Lung (tissue), 17 donors: ENCODE measurements at places on chromosomes 2 and 18. TPM values are rescaled to one million over a fixed set of nuclear protein-coding genes. Genes with fewer than 3 reads are reported as not detected.

Gene IGFBP5
- 139 TPM for total RNA-seq

Gene MC2R
- total RNA-seq, result 0.06 TPM

Gene CD8B2
- not detected for total RNA-seq

GRCh38 chr2:231099918-231100317 lies 24.9 kb downstream of the HTR2B start:
- H3K4me3 ChIP-seq, result no peak overlapping the region
- H3K36me3 ChIP-seq, result peaks cover 30% of the 10 kb centered on the region
- H3K4me1 ChIP-seq, result no peaks in the 10 kb centered on the region
- H3K27ac ChIP-seq, result no peak overlapping the region
- DNase-seq, result peak; percentile 13

DNA sequence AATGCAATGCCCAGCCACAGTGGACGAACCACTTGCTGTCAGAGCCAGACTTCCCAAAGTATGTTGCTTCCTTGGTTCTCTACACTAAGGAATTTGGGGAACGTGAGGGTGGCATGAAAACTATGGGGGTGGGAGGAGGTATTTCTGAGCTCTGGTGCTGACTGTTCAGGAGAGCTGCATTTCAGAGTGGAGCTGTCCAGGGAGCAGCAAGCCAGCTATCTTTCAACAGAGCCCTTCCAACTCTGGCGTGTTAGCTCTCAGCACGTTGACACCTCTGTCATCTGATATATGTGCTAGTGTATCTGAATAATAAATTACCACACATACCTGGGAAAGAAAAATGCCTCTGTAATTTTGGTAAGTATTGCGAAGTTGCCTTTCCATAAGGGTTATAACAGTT lies 66.1 kb downstream of the SAP130 start:
- H3K27me3 ChIP-seq, result no peaks in the 10 kb centered on the region
- H3K4me3 ChIP-seq, result no peak overlapping the region
- peaks cover 9% of the 10 kb centered on the region for H3K36me3 ChIP-seq

DNA sequence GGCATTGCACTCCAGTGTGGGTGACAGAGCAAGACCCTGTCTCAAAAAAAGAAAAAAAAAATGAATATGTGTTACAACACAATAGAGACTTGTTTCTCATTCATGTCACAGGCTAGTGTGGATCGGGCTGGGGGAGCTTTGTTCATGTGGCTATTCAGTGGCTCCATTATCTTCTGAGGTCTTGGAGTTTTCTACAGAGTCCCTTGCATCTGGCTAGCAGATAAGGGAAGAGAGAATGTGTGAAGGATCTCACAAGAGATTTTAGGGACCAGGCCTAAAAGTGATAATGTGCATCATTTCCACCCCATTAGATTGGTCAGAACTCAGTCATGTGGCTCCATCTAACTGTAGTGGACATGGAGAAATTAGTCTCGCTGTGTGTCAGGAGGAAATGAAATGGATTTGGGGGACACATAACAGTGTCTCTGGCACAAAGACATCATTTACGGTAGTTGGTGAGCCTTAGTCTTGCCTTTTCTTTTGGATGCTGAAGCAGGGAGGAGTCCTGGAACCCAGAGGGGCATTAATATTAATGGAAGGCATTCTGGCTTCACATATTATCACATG lies 32.4 kb upstream of the CASP10 start:
- H3K27me3 ChIP-seq, result no peaks in the 10 kb centered on the region
- DNase-seq, result no peak
- H3K27ac ChIP-seq, result peak overlapping the region; percentile 88
- no peaks in the 10 kb centered on the region for H3K4me1 ChIP-seq
- peaks cover 37% of the 10 kb centered on the region for H3K36me3 ChIP-seq

DNA sequence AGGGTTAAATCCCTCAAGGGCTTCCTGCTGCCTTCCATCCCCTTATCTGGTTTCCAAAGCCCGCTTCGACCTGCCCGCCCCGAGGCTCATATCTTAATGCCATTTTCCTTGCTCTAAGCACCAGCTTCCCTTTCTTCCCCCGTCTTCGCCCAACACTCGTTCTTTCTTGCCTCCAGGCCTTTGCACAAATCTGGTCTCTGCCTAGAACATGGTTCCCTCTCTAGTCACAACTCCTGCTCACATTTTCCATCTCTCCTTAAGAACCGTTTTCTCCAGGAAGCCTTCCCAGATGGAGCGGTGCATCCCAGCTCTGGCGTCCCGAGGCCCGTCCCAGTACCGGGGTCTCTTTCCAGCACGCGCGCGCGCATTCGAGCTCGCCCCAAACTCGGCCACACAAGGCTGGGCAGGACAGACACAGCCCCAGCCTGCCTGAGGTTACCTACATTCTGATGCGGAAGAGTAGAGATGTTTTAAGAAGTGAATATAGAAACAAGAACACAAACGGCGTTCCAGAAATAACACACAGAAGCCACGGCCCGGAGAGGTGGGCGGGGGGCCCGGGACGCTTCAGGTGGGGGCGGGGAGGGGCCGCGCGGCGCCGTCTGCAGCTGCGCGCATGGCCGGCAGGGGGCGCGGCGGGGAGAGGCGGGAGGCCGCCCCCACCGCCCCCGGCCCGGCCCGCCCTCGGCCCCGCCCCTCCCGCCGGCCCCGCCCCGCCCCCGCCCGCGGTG lies at the start of gene DGKD:
DGKD (plus strand) TSS at position 726 of the 731 bp plus-strand sequence. CDS start 25 bp downstream, outside the sequence.
- peak within 1 kb of the TSS; percentile 82 for H3K4me3 ChIP-seq
- H3K36me3 ChIP-seq, result no peaks in the 10 kb centered on the region
- no peaks in the 10 kb centered on the region for H3K27me3 ChIP-seq
- no peaks in the 10 kb centered on the region for H3K4me1 ChIP-seq

GRCh38 chr2:33268246-33268831 lies 208.1 kb upstream of the RASGRP3 start:
- H3K27me3 ChIP-seq, result no peaks in the 10 kb centered on the region
- DNase-seq, result no peak
- H3K27ac ChIP-seq, result no peak overlapping the region
- peaks cover 15% of the 10 kb centered on the region for H3K36me3 ChIP-seq
- no peaks in the 10 kb centered on the region for H3K4me1 ChIP-seq

DNA sequence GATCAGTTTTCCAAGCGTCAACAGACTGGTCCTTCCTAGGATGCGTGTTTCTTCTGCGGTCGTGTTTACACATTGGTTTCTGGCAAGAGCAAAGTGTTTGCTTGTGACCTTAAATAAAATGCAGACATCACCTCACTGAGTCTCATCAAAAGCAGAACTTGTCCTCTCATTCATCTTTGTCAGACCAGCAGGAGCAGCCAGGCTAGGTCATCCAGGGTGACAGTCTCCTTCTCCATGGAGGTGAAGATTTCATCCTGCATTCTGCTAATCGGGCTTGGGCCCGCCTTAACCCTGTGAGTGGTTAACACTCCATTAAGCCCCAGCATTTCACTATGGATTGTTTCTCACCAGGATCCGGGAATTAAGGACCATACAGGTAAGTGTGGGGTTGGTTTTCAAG lies 64.2 kb upstream of the PID1 start:
- no peaks in the 10 kb centered on the region for H3K27me3 ChIP-seq
- H3K27ac ChIP-seq, result no peak overlapping the region
- H3K4me3 ChIP-seq, result no peak overlapping the region

DNA sequence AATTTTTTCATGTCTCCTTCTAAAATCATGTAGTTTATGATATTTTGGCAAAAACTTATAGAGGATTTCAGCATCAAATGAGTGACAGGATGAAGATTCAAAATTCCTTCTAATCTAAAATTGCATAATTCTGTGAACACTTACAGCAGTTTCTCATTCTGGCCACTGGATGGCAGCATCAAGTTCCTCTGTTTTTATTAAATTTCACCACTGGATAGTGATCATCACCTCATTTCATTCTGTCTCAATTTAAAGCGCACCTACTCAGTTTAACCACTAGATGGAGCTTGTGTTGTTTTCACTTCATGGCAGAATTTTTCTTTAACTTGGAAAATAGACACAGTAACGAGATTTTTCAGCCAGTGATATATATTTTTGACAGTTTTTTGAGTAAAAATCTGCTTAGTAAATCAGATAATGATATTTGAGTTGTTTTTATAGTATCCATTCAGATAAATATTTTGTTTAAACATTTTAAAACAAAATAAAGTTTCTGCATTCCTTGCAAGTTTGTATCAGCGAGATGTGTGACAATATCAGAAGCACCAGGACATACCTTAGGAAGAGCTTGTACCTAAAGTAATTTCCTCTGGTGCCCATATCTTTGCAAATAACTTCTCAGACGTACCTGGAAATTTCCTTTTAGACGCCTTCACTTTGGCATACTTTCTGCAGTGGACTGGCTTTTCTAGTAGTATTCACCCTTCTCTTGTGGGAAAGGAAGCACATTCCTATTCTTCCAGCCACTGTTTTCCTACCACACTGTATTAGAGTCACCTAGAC lies 94.7 kb upstream of the ARHGAP15 start:
- no peak overlapping the region for H3K27ac ChIP-seq
- peak; percentile 92 for DNase-seq
- no peaks in the 10 kb centered on the region for H3K27me3 ChIP-seq

- peaks cover 4% of the 10 kb centered on the region for H3K36me3 ChIP-seq
- H3K27ac ChIP-seq, result no peak overlapping the region
- no peak overlapping the region for H3K4me3 ChIP-seq
- H3K27me3 ChIP-seq, result no peaks in the 10 kb centered on the region
- DNase-seq, result no peak
These were observed 26.6 kb downstream of the GULP1 start for GRCh38 chr2:188318161-188318749.

DNA sequence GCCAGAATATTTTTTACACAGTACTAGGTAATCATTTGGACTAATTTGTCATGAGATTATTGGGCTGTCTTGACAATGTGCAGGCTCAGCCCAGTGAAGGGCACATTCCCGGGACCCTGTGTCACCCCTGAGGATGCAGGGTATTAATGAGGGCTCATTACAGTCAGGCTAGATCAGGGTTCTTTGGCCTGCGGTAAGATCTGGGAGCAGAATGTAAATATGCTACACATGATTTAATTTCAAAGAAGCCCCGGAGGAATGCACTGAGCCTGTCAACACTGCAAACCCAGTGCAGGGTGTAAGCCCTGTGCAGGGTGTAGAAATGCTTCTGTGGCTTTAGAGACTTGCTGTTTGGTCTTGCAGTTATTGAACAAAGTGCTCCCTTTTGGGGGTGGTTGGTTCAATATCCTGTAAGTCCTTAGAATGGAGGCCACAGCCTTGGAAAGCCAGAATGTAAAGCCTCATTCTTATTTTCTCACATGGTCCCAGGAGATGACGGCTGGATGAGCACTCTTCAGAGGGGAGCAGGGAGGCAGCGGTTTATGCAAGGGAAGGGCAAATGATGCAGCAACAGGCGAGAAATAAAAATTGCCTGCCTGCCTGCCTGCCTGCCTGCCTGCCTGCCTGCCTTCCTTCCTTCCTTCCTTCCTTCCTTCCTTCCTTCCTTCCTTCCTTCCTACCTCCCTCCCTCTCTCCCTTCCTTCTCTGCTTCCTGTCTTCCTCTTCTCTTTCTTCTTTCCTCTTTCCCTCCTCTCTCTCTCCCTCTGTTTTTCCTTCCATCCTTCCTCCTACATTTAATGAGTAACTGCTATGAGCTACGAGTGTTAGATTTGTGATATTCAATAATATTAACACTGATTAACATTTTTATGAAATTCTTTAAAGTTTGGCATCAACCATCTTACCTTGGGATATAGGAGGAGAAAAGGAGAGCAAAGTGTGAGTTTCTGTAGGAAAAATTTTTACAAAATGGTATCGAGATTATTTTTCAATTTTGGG lies 148.8 kb downstream of the VAPA start:
- H3K4me1 ChIP-seq, result peaks cover 27% of the 10 kb centered on the region
- no peaks in the 10 kb centered on the region for H3K27me3 ChIP-seq
- no peaks in the 10 kb centered on the region for H3K36me3 ChIP-seq
- no peak overlapping the region for H3K4me3 ChIP-seq
- DNase-seq, result no peak

DNA sequence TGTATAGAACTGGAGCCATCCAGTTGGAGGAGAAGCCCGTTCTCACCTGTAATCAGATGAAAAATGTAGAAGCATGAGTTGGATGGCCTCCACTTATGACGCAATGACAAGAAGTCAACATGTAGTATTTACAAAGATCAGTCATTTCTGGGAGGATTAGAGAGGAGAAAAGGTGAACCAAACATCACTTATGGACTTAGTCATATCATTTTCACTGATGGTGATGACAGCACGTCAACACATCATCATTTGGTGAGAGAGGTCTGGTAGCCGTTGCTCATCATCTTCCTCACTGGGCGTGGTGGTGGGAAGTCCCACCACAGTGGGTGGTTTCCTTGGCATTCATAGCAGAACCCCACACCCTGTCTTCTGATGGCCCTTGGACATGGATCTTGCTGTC lies 264.2 kb upstream of the EPAS1 start:
- DNase-seq, result no peak
- H3K27me3 ChIP-seq, result no peaks in the 10 kb centered on the region

DNA sequence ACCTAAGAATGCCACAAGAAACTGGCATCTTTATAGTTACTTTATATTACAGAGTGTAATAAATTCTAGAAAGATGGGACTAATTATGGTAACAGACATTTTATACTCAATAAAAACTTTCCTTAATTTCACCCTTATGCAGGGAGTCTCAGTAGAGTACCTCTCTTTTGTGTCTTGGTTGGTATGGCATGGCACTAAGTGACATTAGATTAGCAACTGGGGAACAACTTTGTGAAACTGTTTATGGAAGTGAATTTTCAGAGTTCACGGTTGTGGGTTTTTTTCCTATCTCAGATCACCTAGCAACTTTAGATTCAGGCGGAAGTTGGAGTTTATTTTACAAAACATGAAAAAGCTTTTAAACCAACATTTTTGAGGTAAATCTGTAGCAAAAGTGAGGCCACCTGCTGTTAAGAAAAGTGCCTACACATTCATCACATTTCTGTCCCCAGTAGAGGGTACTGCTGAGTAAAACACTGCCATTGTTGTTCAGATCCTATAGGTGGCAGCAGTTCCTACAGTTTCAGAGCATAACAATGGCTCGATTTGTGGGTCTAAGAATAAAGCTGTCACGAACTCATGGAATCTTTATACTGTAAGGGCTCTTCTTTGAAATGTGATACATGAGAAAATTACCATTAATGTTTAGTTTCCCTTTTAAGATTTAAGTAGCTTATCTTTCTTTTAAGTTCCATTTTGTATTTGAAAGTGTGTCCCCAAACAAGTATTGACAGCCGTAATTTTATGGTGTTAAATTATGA lies 117.6 kb downstream of the CAMKMT start:
- peaks cover 2% of the 10 kb centered on the region for H3K27me3 ChIP-seq
- no peaks in the 10 kb centered on the region for H3K36me3 ChIP-seq
- H3K4me3 ChIP-seq, result no peak overlapping the region
- H3K4me1 ChIP-seq, result no peaks in the 10 kb centered on the region
- DNase-seq, result peak; percentile 63

GRCh38 chr2:237894396-237894979 lies 35.1 kb downstream of the RAMP1 start:
- no peak for DNase-seq
- no peak overlapping the region for H3K27ac ChIP-seq
- no peak overlapping the region for H3K4me3 ChIP-seq
- no peaks in the 10 kb centered on the region for H3K27me3 ChIP-seq
